H9 (cell line): ENCODE measurements at places on chromosomes 12 and 14. TPM values are rescaled to one million over a fixed set of nuclear protein-coding genes. Genes with fewer than 3 reads are reported as not detected.

The KRT6C gene
- not detected in 2 replicates for total RNA-seq

The C14orf39 gene
- total RNA-seq: 1.1 and 1.8 TPM in 2 replicates

The MAP1LC3B2 gene
- total RNA-seq: 1.5 and 2.0 TPM in 2 replicates

The ACYP1 gene
- 15.5 and 18.9 TPM in 2 replicates for total RNA-seq

The ZNF84 gene
- total RNA-seq: 42.1 and 45.1 TPM in 2 replicates

The E2F7 gene
- 24.5 and 24.6 TPM in 2 replicates for total RNA-seq

The TTC7B gene
- 30.3 and 33.7 TPM in 2 replicates for total RNA-seq

The MLEC gene
- 181 TPM in 2 replicates for total RNA-seq

The PLEK2 gene
- total RNA-seq: not detected in 2 replicates

GRCh38 chr12:57240066-57240921 lies 10.7 kb downstream of the STAC3 start:
- DNase-seq: peak; percentile 64

- peak; percentile 82 for DNase-seq
Observed at GRCh38 chr12:27703720-27704452, 6.7 kb upstream of the MRPS35 start.

DNA sequence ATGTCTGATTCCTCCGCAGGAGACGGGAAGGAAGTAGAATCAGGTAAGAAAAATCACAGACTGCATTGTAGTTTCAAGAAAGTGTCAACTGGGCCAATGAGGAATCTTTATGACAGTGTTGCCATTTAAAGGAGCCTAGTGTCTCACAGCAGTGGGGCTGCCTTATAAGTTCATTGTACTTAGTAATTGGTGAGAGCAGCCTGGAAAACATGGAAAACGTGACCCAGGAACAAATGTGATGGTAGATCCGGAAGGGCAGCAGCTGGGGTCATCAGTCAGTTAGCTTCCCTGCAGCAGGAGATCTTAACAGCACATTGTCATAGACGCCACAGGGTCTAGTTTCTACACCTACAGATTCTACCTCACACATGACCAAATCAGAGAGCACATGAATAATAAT lies 630.0 kb upstream of the LMO3 start:
- DNase-seq: peak; percentile 39

DNA sequence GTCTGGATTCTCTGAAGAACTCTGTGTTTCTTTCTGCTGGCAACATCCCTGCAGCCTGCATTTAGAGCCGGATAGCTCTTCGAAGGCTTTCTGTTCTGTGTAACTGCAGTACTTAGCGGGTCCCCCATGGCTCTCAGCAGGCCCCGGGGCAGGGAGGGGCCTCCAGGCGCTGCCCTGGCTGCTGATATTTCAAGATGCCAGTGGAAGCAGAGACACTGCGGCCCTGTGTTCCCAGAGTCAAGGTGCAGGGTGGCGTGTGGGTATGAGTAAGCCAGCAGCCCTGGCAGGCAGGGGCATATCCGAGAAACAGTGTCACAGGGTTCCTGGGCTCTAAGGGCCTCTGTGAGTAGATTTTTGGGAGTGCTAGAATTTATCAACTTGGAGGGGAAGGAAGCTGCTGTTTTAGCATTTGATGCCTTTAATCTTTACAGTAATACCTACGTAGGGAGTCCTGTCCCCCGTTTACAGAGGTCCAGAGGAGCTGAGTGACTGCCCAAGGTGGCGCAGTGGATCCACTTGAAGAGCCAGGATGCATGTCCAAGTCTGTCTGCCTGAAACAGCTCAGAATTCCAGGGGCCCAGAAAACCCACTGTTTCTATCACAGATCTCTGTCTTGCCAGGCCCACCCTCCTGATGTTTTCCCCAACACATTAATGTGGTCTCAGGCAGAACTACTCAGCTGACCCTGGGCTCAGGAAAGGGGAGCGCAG lies 16.2 kb downstream of the ESRRB start:
- DNase-seq: no peak

DNA sequence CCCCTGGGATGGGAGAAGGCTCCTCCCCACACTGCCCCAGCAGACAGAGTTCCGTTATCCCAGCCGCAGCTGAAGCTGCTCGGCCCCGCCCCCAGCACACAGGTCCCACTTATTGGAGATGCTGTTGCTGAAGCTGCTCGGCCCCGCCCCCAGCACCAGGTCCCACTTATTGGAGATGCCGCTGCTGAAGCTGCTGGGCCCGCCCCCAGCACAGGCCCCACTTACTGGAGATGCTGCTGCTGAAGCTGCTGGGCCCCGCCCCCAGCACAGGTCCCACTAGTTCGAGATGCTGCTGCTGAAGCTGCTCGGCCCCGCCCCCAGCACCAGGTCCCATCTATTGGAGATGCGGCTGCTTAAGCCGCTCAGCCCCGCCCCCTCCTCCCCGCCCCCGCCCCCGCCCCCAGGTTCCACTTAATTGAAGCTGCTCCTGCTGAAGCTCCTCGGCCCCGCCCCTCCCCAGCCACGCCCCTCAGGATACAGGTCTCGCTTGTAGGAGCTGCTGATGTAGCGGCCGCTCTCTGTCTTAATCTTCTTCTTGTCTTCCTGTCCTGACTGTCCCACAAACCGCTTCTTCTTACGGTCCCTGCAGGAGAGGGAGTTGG lies 12.0 kb downstream of the CFAP73 start:
- DNase-seq: peak; percentile 100

DNA sequence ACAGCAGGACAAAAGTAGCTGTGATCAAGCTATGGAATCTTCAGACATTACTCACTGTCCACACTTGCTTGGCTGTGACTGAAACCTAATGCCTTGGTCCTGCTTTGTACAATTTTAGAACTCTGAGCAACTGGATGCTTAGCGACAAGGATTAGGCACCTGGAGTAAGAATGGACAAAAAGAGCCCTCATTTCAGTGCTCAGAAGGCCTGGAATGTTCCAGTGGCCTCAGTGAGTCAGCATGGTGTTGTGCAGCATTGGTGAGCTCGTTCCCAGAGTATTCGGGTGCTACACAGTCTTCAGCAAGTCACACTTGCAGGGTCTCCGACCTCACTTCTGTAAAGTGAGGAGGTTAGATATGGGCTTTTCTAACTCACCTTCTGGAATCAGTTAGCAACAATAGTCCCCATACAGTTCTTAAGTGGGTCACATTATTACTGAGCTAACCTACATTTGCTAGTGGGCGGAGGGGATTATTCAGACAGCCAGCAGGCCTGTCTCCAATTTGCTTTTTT lies 108.0 kb upstream of the MDM1 start:
- no peak for DNase-seq

DNA sequence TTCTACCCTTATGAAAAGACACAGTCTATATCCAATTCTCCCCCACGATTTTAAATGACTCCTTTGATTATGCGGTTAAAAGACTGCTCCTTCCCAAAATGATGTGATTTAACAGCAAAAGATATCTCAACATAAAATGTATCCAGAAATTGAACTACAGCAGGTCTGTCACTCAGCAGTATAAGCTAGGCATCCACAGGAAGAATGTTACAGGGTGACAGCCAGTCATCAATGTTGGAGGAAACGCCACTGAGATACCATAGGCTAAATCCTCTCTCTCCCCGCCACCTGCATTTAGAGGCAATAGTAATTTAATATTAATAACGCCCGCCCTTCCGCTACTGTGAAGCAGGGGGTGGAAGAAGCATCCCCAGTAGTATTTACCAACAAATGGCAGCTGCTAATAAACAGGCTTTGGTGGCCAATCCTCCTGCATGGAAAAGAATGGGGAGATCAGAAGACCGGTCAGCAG lies 613 bp downstream of the RECQL start:
- DNase-seq: no peak

- DNase-seq: no peak
Observed at GRCh38 chr14:67559639-67560038, 26.5 kb downstream of the PLEKHH1 start.

- no peak for DNase-seq
Observed at GRCh38 chr12:7748852-7749251, 1.7 kb upstream of the CLEC4C start.

DNA sequence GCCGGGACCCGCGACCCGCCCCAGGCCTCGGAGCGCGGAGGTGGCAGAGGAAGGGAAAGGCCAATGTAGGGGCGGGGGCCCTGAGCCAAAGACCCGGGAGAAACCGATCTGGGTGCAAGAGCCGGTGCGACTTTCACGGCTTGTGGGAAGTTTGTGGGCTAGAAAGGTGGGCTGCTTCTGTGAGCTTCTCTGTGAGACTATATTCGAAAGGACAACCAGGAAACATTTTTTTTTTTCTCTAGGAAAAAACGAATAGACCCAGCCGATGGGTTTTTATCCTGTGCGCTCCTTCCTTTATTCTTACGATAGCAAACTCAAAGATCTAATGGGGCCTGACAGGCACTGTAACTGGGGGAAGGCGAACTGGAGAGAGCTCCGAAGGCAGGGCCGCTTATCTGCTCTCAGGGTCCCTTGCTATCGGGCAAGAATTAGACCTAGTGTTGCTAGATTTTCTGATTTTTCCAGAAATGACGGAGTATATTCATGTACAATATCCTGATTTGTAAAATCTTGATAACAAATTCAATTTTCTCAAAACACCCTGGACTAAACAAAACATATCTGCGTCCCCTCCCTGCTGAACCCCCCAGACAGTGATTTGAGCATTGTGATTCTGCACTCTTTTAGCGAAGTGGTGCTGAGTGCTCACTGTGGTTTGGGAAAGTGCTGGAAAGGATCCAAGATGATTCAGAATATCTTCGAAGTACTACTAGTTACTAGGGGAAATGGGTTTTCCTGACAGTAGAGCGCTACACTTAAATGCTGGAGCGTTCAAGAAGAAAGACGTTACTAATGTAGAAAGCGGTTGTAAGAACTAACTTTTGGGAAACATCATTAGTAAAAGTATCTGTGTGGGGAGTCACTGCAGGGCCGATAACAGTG lies 563 bp upstream of the STXBP6 start:
- DNase-seq: no peak

DNA sequence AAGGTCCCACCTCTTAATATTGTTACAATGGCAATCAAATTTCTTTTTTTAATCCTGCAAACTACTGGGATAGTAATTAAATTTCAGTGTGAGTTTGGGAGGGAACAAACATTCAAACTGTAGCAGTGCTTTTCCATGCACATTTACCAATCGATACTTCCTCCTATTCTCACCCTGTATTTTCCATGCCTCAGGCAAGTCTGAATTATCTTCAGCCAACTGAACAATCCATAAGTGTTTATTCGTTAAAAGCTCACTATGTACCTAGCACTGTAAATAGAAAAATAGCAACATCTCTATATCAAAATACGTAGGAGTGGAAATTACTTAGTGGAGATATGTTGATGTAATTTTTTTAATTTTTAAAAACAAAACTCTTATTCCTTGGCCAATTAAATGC lies 43.5 kb downstream of the CCDC177 start:
- no peak for DNase-seq

GRCh38 chr12:77667101-77667500 lies 163.6 kb upstream of the NAV3 start:
- DNase-seq: no peak

DNA sequence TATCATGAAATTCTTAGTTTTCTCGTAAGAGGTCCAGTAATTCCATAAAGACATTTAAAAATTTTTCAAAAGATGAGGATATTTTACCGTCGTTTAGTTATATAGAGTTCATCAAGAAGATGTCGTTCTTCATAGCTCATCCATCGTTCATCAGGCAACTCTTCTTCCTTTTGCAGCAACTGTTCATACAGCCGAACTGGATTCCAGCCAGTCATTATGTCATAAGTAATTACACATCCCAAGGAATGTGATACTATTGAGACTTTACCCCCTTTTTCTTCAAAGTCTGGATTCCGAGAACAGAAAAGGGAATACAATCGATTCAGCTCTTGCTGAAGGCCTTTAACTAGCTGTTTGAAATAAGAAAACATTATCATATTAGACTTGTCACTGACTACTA lies 90.3 kb downstream of the DDHD1 start:
- DNase-seq: no peak

- DNase-seq: no peak
Observed at GRCh38 chr12:92476844-92477243, 225.9 kb upstream of the PLEKHG7 start.

- peak; percentile 62 for DNase-seq
Observed at GRCh38 chr12:13981296-13981962, at the start of gene GRIN2B. GRIN2B (minus strand) TSS chr12:13981602; CDS start chr12:13866208, 115,394 bp downstream.

GRCh38 chr12:127381043-127381668 lies 885.8 kb upstream of the TMEM132C start:
- DNase-seq: peak; percentile 89

DNA sequence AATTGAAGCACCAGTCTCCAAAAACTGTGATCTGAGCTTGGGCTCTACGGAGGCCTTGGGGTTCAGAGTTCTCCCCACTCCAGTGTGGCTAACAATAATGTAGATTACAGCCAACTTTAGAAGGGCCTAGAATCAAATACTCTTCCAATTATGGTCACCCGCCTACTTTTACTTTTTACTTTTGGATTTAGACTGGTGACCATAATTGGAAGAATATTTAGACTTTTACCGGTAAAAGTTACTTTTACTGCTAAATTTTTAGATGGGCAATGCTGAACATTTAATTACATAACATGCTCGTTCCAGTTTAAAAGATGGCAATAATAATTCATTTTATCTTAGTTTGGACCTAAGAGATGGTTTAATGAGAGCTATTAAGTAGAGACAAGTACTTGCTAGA lies 39.2 kb downstream of the PPTC7 start:
- no peak for DNase-seq

DNA sequence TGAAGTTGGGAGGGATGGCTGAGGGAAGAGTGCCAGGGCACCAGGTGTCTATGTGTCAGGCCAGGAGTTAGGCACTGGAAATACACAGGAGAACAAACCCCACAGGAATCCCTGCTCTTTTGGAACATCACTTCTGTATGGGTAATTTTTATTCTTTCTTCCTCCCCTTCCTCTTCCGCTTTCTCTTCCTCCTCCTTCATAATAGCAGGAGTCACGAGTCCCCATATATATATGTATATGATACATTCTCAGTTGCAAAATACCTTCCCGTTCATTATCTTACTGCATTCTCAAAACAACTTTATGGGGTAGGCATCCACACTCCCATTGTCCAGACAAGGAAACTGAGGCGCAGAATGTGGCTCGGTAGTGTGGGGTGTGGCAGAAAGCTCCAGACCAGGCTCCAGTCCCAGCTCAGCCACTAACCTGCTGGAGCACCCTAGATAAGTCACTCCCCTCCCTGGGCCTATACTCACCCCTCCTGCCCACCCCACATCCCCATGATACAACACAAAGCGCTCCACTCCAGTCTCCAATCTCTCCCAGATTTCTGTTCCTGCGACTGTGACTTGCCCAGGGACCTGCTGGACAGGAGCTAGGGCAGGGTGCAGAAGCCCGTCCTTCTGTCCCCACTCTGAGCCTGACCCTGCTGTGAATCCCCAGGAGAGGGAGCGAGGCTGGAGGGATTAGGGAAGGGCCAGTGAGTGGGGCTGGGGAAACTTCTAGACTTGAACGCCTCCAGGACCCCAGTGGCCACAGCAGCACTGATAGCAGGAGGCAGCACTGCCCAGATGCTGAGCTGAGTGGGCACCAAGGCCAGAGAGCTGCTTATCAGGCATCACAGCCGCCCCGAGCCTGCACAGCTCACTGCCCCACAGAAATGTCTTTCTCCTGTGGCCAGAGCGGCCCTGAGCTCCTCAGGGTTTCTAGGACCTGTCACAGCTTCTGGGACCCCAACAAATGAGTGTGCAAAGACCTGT lies 1.4 kb upstream of the AQP2 start:
- no peak for DNase-seq
